NCI-H446 treated with DMSO at 0.1 percent for 48 hours (cell line): ENCODE measurements at places on chromosomes 7 and 10.

GRCh38 chr7:150401424-150401790, 22.3 kb downstream of the ZNF775 start:
- DNase-seq = no peak

DNA sequence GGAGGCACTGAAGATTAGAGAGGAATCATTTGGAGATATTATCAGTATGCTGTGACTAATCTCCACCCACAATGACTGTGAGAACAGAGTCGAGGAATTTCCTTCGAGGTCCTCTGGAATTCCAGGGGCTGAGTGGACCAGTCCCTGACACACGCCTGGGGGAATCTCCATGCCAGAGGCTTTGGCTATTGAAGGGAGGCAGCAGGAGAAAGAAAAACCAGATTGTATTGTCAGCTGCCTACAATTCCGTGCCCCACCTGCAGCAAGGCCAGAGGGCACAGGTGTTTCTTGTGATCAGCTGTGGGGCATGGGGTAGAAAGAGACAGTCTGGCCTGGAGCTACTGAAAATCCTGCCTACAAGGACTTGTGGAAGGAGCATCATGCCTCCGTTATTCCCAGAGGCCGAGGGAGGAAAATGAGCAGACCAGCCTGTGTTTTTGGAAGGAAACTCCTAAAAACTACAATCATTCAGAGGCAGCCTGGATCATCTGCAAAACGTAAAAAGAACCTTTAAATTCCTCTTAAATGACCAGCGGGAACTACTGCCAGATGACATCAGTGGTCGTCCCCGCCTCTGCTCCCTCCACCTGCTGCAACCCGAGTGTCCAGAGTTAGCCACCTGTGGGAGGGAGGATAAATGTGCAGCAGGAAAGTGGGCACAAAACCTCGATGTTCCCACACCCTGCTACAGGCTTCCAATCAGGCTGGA, 25.4 kb upstream of the ANK3 start:
- DNase-seq = no peak

- DNase-seq = no peak
Measured at GRCh38 chr7:45920502-45921380, at the start of gene IGFBP3. IGFBP3 (minus strand) TSS chr7:45921272; CDS start chr7:45921140, 132 bp downstream.

GRCh38 chr10:44946205-44946604, 13.4 kb upstream of the RASSF4 start:
- DNase-seq = no peak

DNA sequence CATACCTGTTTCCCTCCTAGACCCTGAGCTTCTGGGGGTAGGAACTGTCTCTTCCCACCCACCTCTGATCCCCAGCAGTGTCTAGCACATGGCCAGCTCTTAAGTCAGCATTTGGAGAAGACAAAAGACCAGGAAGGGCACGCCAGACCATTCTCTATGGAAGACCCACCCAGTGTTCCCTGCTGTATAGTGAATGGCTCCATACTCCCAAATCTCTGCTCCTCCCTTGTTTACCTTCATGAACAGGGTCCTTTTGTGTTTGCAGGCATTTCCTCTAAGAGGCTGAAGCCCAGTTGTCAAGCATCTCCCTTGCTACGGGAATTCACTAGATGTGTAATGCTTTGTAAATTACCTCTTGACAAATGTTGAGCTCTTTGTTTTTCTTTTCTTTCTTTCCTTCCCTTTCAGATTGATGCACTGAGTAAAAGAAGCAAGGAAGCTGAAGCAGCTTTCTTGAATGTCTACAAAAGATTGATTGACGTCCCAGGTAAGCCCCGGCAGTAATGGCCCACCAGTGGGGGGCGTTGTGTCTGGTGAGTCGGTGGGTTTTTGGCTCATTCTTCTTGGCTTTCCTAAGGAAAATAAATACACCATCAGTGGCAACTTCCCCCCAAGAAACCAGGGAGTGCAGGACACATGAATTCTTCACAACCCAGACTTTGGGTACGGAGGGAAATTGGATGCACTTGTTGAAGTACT, 216.6 kb upstream of the SH2B2 start:
- DNase-seq = no peak

GRCh38 chr10:66639371-66639770, 286.5 kb upstream of the LRRTM3 start:
- DNase-seq = no peak
